ENCODE measurements at places on chromosomes 11 and 22.

- no peak for DNase-seq
These were observed 41.3 kb downstream of the SMCO4 start for GRCh38 chr11:93501856-93502255.

GRCh38 chr11:73201249-73201648 lies 16.8 kb upstream of the P2RY2 start:
- DNase-seq: no peak

DNA sequence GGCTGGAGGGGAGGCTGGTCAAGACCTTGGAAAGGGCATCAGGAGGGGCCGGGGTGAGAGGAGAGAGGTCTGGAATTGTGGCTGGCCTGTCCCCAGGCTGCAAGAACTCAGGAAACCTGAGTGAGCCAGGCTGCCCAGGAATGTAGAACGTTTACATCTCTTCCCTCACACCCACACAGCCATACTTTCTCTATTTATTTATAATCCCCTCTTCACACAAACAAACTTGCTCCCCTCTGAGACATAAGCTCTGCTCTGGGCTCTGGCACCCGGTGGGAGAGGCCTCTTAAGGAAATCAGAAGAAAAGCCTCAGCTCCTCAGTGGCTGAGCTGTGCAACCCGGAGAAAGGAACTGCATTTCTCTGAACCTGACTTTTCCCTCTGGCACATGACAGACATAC lies 5.5 kb downstream of the CHRDL2 start:
- no peak for DNase-seq

DNA sequence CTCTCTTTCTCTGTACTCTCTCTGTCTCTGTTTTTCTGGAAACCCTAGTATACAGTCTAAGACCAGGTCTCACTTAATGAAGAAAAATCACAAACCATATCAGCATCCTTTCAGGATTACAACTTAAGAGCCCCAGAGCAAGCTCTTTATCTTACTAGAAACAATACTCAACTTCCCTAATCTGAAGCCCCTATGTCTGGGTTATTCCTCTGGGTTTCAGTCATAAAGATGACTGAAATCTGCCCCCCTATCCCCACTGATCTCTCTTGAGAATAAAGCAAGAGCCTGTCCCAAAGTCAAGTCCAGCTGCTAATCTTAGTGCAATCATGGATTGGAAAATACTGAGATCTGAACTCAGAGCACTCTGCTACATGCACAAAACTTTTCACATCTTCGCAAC lies 53.9 kb upstream of the PICALM start:
- DNase-seq: no peak

DNA sequence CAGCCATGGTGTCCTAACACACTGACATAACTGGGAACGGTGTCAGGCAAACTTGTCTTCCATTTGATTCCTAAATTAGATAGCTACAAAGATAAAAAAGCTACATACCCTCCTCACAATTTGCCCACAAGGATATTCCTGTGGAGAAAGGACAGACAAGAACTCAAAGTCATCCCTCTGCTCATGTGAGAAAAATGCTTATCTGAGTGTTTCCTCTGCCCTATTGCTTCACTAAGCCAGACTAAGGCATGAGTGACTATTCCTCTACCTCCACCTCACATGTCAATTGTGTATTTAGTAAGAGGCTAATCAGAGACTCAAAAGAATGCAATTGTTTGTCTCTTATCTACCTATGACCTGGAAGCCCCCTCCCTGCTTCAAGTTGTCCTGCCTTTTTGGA lies 247.7 kb downstream of the DDX10 start:
- no peak for DNase-seq

DNA sequence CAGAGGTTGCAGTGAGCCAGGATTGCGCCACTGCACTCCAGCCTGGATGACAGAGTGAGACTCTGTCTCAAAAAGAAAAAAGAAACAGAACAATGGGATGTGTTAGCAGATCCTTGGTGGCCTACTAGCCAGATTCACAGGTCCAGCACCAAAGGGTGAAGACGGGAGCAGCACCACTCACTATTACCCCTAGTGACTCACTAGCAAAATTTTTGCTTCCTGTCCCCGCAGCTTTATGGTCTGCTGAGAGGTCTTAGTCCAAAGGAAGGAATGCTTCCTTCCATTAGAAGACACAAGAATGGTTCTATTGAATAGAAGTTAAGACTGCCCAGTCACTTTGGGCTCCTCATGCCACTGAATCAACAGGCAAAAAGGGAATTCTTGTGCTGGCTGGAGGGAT lies 35.9 kb upstream of the NUP50 start:
- DNase-seq: no peak

DNA sequence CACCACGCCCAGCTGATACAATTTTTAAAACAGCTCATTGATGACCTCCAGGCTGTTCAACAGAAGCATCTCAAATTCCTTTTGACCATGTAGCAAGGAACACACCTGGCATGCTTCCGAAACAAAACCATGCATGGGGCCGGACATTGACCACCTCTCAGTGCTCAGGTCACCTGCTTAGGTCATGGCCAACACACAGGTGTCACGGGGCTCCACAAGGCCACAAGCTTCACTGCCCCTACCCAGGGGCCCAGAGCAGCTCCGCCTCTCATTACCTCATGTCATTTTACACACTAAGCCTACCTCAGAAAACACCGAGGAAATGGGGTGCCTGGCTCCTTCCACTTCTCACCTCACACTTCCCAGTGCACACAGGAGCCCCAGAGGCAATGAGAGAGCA lies 26.6 kb downstream of the YPEL1 start:
- no peak for DNase-seq

GRCh38 chr22:42344361-42344905 lies 74.0 kb upstream of the TCF20 start:
- peak; percentile 83 for DNase-seq

GRCh38 chr11:75424396-75424795 lies 8.6 kb downstream of the KLHL35 start:
- no peak for DNase-seq

- DNase-seq: no peak
These were observed 173.9 kb downstream of the NAV2 start for GRCh38 chr11:19886498-19886897.

GRCh38 chr11:119420631-119421030 lies 2.3 kb downstream of the THY1 start:
- no peak for DNase-seq

GRCh38 chr11:121221496-121222200 lies 70.9 kb upstream of the SC5D start:
- DNase-seq: no peak

DNA sequence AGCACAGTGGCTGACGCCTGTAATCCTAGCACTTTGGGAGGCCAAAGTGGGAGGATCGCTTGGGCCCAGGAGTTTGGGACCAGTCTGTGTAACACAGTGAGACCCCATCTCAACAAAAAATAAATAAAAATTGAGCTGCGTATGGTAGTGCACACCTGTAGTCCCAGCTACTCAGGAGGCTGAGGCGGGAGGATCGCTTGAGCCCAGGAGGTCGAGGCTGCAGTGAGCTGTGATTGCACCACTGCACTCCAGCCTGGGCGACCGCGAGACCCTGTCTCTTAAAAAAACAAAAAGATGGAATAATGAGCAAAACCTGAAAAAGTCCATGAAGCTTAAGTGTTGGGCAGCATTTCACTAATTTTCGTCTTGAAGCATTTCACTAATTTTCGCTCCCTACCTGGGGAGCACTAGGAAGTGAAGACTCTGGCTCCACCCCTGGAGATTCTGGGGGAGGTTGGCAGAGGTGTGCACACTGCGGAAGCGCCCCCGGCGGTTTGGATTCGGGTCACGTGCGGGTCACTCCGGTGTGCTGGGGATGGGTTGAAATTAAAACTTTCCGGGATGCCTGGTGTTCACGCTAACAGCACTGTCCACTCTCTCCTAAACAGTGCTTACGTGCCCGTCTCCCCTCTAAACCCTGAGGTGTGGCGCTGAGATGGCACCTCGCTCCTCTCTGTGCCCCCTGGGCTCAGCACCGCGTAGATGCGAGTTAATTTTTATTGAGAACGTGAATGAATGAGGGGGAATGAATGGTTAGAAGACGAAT lies 906 bp upstream of the NAA40 start:
- DNase-seq: peak; percentile 70

DNA sequence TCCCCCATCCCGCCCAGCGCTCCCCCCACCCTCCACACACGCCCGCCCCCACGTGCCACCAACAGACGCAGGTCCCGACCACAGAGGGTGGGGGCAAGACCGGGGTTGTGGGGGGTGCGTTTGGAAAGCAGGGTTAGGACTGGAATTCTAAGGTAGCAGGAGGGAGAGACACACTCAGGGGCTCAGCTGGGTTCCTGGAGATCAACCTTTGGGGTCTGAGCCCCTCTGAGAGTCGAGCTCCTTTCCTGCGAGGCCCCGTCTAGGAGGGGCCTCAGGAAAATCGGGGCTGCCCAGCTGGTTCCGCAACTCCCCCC lies 429 bp downstream of the PGGHG start:
- no peak for DNase-seq

- no peak for DNase-seq
These were observed 2.0 kb upstream of the RELT start for GRCh38 chr11:73374151-73374550.

DNA sequence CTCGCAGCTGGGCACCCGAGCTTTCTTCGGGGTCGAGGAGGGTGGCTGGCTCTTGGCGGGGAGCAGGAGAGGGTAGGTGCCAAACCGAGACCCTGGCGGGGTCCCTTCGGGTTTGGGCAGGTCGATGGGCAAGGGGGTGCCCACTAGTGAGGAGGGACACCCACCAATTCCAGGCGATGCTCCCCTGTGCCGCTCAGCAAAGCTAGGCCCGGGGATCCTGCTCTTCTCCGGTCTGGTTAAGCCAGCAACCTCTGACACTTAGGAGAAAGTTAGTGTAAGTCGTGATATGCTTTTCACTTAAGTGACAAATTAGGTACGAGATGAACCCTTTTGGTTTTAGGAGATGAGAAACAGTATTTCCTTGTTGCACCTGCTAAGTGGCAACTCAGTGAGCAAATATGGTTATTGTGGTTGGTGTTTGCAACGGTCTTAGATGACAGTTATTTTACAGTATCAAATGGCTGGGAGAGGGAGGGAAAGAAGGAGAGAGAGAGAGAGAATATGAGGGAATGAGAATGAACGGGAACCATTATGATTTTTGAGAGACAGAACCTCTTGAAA lies 565 bp downstream of the NUCB2 start:
- DNase-seq: peak; percentile 76

GRCh38 chr11:3671334-3672254 lies at the start of gene CHRNA10:
TSS of gene CHRNA10 (minus strand) at chr11:3671384. CDS start at chr11:3671312, 72 bp downstream.
- no peak for DNase-seq

DNA sequence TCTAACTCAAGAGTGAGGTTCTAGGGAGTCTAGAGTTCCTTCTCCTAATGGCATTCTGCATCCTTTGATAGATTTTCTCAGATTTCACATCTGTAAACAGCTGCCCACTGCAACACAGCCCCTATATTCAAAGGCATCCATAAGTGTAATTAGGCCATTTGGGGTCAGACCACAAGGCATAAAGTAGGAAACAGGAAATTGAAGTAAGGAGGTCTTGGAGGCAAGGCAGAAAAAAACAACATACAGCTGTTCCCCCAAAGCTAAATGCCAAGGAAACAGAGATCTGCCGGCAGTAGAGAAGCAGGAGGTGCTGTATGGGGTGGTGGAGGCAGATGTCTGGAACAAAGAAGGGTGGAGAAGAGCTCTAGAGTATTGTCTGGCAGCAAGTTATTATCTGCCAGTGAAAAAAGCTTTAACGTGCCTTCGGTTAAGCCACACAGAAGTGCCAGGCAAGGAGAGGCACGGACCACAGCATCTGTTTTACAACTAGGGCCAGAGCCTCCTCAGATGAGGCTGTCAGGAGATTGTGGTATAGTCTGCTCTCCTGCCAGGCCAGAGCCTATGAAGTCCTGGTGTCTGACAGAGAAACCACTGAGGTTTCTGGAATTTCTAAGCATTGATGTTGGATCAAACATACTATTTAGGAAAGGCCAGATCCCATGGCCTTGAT lies 100.2 kb upstream of the CHRM4 start:
- DNase-seq: no peak

GRCh38 chr11:70405679-70406395 lies 7.5 kb downstream of the CTTN start:
- DNase-seq: no peak

DNA sequence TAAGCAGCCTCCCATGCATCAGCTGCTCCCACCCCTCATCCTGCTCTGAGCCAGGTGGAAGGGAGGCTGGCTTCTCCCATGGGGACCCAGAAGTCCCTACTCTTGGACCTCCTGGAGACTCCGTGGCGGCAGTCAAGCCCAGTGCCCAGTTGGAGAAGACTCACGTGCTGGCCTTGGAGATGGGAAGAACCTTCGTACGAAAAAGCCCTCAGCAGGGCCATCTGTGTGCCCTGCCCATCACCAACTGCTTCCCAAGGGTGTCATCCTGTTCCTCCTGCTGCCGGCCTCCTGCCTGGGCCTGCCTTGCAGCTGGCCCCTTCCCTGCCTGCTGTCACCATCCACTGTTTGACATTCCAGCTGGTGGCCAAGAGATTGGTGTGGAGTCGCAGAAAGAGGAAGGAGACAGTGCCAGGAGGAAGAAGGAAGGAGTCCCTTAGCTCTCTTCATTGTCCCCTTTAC lies 28.0 kb downstream of the ARHGAP1 start:
- no peak for DNase-seq

DNA sequence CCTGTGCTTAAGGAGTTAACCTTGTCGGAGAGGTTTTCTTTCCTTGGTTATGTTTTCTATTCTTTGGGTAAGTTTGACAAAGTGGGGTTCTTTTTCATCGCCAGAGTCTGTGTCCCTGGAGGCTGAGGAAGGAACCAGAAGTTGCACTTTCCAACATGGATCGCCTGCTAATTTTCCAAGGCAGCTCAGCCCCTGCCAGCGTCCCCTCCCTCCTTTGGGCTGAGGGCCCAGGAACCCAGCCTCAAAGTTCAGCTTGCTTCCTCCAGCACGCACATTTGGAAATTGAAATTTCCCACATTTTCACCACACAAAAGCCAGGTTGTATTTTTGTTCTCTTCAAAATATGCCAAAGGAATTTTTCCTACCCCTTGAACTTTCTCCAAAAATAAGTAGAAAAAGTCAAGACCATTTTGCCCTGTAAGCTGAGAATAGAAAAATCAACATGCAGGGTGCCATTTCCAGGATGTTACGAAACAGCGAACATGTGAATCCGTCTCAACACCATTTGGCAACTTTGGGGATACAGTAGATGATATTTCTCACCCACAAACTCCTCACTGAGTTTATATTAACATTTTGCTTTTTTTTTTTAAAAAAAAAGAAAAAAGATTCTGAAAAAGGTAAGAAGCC lies 343.5 kb downstream of the TENM4 start:
- DNase-seq: no peak

GRCh38 chr11:63940786-63941185 lies 2.0 kb downstream of the NAA40 start:
- DNase-seq: no peak

DNA sequence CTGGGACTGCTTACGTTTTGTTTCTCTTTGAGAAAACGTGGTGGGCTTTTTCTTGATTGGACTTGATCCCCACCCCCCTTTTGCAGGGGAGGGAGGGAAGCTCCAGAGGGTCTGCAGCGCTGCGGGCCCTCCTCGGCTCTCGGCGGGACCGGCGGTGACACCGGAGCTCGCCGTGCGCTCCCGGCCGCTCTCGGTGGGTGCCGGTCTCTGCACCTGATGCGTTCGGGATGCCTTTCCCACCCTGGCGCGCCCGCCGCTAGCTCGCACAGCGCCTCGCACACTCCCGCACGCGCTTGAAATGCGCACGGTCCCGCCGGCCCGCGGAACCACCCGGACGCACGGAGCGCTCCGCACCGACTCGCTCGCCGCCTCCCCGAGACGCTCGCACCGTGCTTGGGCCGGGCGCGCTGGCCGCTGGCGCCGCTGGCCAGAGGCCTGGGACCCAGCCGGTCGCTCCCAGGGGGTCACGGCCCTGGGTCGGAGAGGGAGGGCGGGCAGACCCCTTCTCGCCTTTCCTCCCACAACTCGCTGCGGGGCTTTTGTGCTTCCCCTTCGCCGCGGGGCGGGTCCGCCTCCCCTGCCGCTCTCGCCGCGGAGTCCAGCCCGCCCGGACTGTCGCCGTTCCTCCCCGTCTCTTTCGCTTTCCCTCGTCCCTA lies 1.0 kb downstream of the ZBTB16 start:
- peak; percentile 18 for DNase-seq

Data from NCI-H1092 treated with DMSO at 0.1 percent for 48 hours (cell line).